ENCODE measurements at places on chromosomes 2 and 18. TPM values are rescaled to one million over a fixed set of nuclear protein-coding genes. Genes with fewer than 3 reads are reported as not detected.

GRCh38 chr2:4219571-4219970 lies 516.2 kb downstream of the DCDC2C start:
- DNase-seq, result no peak

DNA sequence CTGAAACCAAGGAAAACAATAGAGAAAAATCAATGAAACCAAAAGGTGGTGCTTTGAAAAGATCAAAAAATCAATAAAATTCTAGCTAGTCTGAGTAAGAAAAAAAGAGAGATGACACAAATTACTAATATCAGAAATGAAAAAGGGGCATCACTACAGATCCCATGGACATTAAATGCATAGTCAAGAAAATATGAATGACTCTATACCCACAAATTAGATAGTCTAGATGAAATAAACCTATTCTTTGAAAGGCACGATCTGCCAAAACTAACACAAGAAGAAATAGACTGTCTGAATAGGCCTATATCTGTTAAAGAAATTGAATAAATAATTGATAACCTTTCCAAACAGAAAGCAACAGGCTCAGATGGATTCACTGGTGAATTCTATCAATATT lies 15.2 kb upstream of the DSG3 start:
- no peak for DNase-seq

DNA sequence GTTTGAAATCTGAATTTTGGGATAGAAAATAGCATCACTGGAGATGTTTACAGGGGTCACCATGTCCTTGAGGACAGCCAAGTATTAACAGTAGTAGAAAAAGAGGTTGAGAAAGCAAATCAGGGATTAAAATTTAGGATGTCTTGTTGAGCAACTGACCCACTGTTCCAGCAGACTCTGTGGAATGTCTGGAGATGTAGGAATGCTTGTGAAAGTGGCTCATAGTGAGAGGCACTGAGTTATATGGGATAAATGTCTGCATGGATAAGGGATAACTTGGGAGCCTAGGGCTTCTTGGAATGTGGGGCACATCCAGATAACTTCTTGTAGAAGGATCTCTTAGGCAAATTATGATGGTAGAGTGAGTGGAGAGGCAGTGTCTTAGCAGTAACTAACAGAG lies 495.0 kb downstream of the TMX3 start:
- no peak for DNase-seq

- no peak for DNase-seq
These were observed 32.0 kb downstream of the ERCC3 start for GRCh38 chr2:127261804-127262406.

GRCh38 chr18:48815179-48815515 lies 135.6 kb downstream of the SMAD7 start:
- DNase-seq, result peak; percentile 9

MSH6 gene
- 24.4 TPM for total RNA-seq

DNA sequence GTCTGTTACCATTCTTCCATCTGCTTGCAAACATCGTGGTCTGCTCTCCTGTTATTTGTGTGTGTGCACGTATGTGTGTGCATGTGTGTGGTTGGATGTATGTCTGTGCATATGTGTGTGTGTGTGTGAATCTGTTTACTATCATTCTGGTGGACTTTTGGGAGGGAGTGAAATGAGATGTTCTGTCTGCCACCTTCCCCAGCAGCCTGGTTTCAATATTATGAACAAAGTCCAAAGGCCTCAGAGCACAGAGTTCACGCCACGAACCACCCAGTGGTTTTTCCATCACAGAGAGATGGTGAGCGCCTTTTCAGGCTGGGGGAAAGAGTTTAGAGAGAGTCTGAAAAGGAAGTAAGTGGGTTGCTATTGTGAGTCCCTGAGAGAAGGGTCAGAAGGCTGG lies 67.1 kb upstream of the YWHAQ start:
- DNase-seq, result no peak

DNA sequence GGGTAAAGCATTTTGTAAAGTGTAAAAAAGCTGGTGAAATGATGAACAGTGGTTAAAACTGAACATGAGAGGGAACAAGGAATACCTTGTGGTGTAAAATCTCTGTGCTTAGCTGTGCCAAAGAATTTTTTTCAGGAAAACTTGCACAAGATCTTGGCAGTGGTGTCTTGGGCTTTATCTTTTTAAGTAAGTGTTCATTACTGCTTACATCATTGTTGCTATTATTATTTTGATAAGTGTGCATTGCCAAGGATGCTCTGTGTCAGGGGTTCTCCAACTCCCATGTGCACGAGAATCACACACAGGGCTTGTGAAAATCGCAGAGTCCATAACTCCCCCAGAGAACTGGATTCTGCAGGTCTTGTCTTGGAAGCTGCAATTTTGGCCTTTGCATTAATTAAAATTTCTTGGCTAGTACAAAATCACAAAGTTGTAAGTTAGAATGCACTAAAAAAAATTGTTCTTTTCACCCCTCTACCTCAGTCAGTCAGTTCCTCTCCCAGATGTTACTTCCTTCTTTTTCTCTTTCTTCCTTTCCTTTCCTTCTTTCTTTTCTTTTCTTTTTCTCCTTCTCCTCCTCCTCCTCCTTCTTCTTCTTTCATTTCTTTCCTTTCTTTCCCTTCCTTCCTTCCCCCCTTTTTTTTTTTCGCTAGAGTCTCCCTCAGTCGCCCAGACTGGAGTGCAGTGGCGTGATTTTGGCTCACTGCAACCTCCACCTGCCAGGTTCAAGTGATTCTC lies 37.8 kb downstream of the GATA6 start:
- no peak for DNase-seq

GRCh38 chr18:46461993-46462392 lies 195.0 kb downstream of the LOXHD1 start:
- DNase-seq, result no peak

GRCh38 chr2:63040586-63040985 lies 10.0 kb upstream of the OTX1 start:
- DNase-seq, result no peak

DNA sequence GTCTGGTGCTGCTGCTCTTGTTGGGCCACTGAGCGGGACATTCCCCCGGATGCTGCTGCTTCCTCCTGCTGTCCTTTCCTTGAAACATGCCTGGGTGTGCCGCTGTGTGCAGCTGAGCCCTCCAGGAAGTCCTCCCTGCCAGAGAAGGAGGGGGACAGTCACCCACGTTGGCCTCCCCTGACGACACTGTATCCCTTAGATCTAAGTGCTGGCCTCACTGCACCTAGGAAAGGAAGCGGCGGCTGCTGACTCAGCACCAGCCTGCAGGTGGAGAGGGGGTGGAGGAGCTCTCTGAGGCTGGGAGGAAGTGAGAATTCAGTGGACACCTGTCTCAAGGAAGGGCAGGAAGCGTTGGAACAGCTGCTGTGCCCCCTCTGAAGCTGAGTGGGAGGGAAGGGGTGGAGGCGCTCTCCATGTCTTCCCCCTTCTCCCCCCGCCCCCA lies 239.8 kb downstream of the HAUS1 start:
- peak; percentile 67 for DNase-seq

DNA sequence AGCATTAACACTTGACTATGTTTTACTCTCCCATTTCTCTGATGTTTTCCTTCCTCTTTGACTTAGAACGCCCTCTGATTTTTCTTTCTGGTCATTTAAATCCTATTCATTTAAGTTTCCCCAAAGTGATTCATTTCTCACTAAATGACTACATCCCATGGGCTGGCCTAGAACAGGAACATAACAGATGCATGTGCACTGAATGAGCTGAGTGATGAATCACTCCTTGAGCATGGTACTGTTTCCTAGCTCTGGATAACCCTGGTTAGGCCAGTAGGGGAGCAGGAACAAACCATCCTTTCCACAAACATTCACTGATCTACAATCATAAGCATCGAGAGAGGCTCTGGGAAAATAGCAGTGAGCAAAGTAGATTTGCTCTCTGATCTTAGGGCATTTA lies 221.9 kb upstream of the SETBP1 start:
- DNase-seq, result no peak

GRCh38 chr18:610214-610928 lies 13.6 kb downstream of the CLUL1 start:
- peak; percentile 79 for DNase-seq

GRCh38 chr2:18966131-18966530 lies 376.8 kb upstream of the NT5C1B start:
- no peak for DNase-seq

DNA sequence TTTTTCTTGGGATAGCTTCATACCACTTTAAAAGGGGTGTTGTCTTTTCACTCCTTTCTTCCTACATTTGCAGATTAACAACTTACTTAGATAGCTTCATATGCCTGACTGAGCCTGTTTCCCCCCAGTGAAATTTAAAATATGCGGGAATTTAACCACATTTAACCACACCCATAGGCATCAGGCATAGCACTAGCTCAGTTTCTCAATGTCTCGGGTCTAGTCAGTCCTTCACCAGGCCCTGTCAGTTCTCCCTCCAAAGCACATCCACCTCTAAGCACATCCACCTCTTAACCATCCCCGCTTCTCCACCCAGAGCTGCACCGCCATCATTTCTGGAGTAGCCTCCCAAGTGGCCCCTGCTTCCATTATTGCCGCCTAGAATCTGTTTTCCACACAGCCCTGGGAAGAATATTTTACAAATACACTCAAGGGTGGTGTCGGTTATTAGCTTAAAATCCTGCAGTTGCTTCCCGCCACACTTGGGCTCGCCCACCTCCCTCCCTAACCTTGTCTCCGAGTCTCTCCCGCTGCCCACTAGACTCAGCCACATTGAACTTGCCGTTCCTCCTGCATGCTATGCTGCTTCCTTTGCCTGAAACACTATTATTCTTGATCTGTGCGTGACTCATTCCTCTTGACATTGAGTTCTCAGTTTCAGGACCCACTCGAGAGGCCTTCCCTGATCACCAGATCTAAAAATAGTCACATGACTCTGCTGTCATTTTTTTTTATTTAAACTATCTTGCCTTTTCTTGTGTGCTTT lies 68.3 kb downstream of the SPTBN1 start:
- DNase-seq, result no peak

TMEM214 gene
- total RNA-seq, result 46.0 TPM

ALK gene
- total RNA-seq, result 0.17 TPM

ACMSD gene
- total RNA-seq, result not detected

DNA sequence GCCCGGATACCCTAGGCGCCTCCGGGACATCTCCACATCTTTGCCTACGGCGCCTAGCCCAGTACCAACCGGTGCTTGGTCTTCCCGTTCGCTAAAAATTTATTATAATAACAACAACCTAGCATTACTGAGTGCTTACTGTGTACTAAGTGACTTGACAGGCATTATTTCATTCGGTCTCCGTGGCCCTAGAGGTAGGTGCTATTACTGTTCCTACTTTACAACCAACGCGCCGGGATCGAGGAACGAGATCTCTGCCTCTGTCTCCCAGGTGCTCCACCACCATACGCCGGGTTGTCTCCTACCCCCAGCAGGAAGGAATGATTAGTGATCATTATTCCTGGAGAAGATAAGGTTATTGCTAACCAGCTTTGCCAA lies 657 bp upstream of the BIN1 start:
- no peak for DNase-seq

LIMS2 gene
- total RNA-seq, result 163 TPM

DNA sequence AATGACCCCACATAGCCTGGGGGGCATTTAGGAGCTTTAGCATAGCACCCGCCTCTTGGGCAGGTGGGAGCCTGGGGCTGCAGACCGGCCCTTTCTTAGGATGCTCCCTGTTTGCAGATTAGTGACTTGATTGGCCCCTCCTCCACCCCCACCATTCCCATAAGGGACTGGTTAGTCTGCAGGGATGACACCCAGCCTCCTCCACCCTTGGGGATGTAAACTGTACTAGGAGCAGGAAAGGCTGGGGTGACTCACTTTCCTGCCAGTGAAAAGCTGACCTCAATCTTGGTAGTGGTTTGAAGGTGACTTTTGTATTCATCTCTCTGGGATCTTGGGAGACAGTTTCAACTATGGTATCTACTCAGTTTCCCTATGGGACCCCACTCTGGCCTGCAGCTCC lies 24.2 kb downstream of the CTIF start:
- DNase-seq, result no peak

- DNase-seq, result no peak
These were observed 27.6 kb downstream of the PAX8 start for GRCh38 chr2:113251118-113251517.

- DNase-seq, result no peak
These were observed 72.8 kb upstream of the ZEB2 start for GRCh38 chr2:144592500-144593256.

DNA sequence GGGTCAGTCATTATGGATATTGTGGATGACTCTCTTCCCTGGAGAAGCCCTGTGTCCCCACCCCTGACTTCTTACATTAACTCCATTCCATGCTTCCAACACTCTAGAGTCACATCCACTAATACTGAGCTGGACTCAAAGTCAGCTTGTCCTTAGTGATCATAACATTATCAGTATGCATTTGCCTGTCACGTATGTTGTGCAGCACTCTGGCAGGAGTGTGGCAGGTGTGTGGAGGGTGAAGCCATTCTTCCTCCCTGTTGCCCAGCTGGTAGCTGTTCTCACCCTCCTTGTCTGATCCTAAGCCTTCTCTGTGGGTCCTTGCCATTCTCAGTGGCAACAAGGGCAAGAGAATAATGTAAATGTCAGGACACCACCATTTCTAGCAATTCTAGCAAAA lies 334.1 kb upstream of the RAB6C start:
- no peak for DNase-seq

DNA sequence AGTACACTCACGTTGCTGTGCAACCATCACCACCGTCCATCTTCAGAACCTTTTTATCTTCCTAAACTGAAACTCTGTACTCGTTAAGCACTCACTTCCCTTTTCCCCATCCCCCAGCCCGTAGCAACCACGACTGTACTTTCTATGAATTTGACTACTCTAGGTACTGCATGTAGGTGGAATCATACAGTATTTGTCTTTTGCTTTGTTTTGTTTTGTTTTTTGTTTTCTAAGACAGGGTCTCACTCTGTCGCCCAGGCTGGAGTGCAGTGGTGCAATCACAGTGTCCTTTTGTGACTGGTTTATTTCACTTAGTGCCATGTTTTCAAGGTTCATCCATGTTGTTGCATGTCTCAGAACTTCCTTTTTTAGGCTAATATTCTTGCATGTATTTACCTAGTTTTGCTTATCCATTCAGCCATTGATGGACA lies 7.0 kb upstream of the TYMS start:
- no peak for DNase-seq

DNA sequence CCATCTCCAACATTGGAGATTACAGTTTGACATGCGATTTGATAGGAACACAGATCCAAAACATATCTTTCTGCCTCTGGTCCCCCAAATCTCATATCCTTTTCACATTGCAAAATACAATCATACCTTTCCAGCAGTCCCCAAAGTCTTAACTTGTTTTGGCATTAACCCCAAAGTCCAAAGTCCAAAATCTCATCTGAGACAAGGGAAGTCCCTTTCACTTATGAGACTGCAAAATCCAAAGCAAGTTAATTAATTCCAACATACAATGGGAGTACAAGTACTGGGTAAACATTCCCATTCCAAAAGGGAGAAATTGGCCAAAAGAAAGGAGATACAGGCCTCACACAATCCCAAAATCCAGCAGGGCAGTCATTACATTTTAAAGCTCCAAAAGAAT lies 265.4 kb downstream of the GULP1 start:
- DNase-seq, result no peak

DNA sequence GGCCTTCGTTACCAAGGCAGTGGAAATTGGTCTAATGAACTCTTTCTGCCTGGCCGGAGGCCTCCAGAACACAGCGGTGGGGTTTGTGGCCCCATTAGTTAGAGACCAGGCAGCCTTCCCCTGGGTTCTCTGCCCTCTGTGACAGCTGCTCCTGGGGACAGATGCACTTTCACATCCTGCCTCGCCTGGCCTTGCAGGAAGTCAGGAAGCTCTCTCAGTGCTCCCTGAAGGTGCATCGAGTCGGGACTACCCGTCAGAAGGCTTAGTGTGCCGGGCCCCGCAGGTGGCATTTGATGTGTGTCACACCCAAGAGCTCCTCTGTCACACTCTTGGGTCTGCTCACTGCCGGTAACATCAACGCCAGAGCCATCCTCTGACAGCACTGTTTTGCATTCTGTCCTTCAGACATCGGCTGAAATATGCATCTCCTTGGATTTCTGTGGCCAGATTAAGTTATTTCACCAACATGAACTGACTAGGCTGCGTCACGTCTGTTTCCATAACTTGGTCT lies 158.3 kb downstream of the LDLRAD4 start:
- no peak for DNase-seq

All from right cardiac atrium (tissue), 5 donors.